ENCODE measurements at places on chromosomes 3 and 15. TPM values are rescaled to one million over a fixed set of nuclear protein-coding genes. Genes with fewer than 3 reads are reported as not detected.

The AADACL2 gene
- 0.16 TPM for total RNA-seq

The A4GNT gene
- total RNA-seq, result not detected

- no peak for DNase-seq
Measured at GRCh38 chr15:22931784-22932536, 48.2 kb downstream of the CYFIP1 start.

DNA sequence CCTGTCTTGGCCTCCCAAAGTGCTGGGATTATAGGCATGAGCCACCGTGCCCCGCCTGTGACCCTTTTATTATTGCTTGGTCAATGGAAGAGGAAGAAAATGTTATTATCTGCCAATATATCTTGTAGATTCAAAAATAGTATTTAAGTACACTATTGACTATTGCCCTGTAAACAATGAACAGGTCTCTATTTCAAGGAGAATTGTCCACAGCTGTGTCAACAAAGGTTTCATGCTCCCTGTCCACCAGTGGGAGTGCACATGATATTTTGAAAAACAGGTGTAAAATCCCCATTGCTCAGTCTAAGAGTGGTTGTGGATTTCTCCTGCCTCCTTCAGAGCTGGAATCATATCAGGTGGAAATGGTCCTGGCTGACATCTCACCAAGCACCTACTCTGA lies 36.5 kb upstream of the IGF1R start:
- DNase-seq, result peak; percentile 53

DNA sequence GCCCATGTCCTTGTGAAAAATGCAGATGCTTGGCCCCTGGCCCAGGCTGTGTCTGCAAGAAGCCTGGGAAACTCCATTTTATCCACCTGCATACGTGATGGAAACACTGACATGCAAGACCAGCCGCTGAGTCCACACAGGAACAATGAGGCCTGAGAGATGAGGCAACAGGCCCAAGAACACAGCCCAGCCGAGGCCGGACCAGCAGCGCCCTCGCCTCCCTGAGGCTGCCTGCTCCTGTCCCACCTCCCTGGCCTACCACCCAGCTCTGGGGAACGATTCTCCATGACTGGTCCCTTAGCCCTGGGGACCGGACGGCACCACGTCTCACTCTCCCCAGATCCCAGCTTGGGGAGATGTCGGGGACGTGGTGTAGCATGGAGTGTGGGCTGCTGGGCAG lies 47.5 kb downstream of the HMCES start:
- no peak for DNase-seq

- peak; percentile 89 for DNase-seq
Measured at GRCh38 chr3:29335438-29335837, 54.6 kb downstream of the RBMS3 start.
